Non-pigmented ciliary epithelial cell (primary cell): ENCODE measurements at places on chromosomes 7 and 10.

DNA sequence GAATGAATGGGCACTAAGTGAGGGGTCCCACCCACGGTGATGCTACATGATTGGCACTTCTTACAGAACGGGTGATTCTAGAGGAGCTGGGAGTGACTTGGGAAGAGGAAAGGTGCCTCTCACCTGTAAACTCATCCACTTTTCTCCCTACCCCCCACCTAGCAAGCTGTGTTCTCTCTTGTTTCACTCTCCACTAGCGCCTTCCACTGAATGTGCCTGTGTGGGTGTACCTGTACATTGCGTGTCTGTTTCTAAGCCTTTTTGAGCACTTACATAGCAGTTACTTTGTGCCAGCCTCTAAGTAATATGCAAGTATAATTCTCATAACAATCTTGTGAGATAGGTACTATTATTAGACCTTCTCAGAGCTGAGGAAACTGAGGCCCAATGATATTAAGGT is 133.7 kb upstream of the AGK start:
- no peak for DNase-seq

DNA sequence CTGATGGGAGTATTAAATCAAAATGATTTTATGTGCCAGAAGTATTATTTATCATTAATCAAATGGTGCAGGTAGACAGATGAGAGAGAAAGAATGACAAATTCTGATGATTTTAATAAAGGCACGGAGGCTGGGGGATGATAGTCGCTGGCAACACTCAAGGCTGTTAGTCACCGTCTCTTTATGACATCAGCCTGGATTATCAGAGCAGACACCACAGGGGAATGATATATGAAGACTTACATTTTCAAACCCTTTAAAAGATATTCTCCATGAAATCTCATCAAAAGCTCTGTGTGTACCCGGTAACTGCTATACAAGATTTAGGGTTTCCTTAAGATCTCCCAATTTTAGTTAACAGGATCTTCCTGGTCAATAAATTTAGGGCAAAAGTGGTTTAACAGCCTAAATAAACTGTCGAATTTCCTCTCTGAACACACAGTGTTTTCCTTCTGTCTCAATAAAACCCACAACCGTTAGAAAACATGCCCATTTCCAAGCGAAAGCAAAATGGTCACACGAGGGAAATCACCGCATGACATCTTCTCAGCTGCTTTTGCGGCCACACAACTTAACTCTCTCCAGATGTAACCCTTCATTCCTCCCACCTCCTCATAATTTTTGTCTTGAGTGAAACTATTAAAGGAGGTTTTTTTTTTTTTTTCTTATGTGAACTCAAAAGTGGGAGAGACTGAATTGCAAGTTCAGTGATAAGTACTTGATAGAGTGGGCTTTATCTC is 133.2 kb upstream of the FAM171A1 start:
- no peak for DNase-seq

- DNase-seq: no peak
Observed at GRCh38 chr7:38160003-38160571, 18.0 kb upstream of the STARD3NL start.

DNA sequence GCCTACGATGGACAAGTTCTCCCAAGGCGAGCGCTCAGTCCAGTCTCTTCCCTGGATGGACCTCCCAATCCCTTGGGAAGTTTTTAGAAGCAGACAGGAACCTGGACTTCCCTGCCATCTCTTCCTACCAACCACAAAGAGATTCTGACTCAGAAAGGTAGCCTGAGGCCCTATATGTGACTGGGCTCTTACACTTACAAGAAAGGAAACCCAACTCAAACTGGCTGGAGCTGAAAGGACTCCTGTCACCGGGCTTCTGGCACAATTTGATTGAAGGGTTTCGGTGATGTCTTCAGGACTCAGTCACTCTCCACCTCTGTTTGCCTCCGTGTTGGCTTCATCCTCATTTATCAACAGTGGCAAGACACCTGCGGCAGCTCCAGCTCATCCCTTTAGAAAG is 3.7 kb upstream of the COL13A1 start:
- no peak for DNase-seq

DNA sequence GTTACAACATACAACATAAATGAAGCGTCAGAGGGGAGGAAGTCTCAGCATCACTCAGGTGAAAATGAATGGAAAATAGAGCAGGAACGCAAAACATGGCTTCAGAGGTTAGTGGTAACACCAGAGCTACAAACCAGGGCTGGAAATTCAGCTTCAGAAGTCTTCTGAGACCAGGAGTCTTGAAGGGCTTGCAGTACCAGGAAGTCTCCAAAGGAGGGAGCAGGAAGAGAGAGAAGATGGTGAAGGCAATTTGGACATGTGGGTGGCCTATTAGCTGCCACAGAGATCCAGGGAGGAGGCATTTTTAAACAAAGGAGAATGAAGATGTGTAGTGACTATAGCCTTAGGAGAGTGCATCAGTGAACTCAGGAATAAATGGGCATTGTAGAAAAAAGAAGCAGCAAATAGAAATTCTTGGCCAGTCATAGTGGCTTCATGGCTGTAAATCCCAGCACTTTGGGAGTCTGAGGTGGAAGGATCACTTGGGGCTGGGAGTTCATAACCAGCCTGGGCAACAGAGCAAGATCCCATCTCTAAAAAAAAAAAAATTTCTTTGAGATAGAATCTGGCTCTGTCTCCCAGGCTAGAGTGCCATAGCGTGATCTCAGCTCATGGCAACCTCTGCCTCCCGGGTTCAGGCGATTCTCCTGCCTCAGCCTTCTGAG is 9.3 kb upstream of the TET1 start:
- DNase-seq: peak; percentile 49

DNA sequence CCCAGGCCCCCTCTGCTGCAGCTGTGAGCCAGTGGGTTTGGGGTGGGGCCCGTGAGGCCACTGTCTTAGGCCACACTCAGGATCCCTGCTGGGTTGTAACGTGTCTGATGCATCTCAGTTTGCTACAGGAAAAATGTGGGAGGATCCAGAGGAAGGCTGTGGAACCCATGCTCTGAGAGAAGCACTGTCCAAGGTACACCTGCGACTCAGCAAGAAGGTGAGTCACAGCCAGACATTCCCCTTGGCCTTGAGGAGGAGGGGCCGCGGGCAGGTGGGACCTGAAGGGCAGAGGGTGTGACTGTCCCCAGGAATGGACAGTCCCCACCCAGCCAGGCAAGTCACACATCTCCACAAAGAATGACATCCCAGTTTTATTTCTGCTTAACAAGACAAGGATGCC is 27.8 kb upstream of the C10orf120 start:
- DNase-seq: no peak

DNA sequence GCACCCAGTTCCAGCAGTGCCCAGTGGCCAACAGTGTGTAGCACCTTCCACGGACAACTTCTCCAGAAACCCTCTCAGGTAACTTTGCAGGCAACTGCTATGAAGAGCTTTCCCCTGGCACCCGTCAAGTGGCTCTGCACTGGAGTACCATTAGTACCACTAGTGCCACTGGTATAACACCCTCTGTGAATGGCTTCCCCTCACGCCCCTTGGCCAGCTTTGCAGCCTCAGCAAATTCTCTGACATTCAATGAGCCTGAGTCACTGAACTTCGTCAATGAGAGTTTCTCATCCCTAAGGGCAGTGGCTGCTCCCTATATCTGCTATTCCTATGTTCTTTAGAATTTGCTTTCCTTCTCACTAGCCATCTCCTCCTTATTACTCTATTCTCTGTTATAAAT is 7.6 kb upstream of the HERPUD2 start:
- no peak for DNase-seq

DNA sequence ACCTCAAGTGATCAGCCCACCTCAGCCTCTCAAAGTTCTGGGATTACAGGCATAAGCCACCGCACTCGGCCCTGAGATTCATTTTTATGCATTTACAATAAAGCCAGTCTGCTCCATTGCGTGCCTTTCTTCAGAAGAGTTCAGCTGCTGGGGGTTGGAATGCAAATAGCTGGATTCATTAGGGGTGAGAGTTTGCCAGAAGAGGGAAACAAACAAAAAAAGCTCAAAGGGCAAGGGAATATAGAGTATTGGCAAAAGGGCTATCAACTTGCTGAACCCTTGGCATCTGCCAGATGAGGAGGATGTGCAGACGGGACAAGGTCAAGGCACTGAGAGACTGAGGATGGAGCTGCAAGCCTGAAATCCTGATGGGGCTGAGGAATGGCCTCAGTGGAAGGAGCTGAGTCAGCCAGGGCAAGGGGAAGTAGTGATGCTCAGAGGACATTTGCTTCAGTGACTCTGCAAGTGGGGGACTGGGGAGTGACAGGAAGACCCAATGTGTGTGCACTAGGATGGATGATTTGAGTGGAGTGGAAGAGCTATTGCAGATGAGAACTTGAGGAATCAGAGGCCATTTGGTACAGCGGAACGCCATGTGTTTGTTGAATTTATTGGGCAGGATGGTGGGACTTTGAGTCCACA is 75.0 kb upstream of the ARMC3 start:
- no peak for DNase-seq

GRCh38 chr7:5694912-5695726 is 86.3 kb downstream of the RNF216 start:
- peak; percentile 84 for DNase-seq

DNA sequence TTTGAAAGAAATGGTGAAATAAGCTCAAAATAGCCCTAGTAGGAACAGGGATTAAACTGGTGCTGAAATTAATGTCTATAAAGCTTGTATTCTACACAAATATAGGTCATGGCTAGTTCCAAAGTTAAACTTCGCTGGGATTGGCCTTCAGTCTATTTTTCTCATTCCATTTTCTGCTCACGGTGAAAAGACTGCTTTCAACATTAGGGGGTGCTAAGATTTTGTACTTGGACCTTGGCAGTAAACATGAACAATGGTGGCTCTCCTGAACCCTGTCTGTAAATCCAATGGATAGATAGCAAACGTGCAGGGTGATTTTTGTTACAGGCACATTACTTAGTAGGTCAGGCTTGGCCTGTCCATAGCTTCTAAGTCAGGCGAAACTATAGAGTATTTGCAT is 36.0 kb upstream of the RSU1 start:
- DNase-seq: no peak

DNA sequence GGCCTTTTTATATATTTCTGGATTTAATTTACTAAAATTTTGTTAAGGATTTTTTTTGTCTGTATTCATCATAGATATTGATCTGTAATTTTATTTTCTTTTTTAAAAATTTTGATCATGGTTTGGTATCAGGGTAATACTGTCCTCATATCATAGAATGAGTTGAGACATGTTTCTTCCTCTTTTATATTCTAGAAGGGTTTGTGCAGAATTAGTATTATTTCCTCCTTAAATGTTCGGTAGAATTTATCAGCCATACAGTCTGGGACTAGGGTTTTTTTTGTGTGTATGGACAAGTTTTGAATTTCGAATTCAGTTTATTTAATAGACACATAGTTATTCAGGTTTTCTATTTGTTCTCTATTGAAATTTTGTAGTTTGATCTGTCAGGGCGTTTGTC is 54.0 kb downstream of the SHOC2 start:
- no peak for DNase-seq

GRCh38 chr7:51611937-51612336 is 295.3 kb upstream of the COBL start:
- no peak for DNase-seq

DNA sequence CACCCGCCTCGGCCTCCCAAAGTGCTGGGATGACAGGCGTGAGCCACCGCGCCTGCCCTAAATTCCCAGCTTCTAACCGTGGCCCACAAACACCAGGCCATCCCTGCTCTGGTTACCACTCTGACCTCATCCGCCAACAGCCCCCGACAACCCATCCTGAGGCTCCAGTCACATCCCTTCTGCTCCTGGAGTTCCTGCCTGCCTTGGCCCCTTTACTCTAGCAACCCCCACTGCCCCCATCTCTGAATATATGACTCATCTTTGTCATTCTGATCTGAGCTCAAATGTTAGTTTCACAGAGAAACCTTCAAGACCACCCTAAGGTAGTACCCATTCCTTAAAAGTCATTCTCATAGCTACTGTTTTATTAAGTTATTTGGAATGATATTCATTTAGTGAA is 26.6 kb downstream of the RHEB start:
- no peak for DNase-seq

- DNase-seq: peak; percentile 27
Observed at GRCh38 chr7:107355616-107356015, 114.2 kb upstream of the GPR22 start.

GRCh38 chr10:63712717-63713115 is 191.5 kb downstream of the REEP3 start:
- no peak for DNase-seq
